ENCODE measurements at places on chromosomes 4 and X.

- no peak for DNase-seq
Observed at GRCh38 chr4:165631912-165632311, 241.1 kb upstream of the TLL1 start.

- no peak for DNase-seq
Observed at GRCh38 chr4:172573899-172574298, 594.7 kb upstream of the GALNT7 start.

- no peak for DNase-seq
Observed at GRCh38 chr4:88585917-88586316, 6.4 kb upstream of the HERC3 start.

- no peak for DNase-seq
Observed at GRCh38 chrX:69320116-69320515, 154.9 kb upstream of the PJA1 start.

DNA sequence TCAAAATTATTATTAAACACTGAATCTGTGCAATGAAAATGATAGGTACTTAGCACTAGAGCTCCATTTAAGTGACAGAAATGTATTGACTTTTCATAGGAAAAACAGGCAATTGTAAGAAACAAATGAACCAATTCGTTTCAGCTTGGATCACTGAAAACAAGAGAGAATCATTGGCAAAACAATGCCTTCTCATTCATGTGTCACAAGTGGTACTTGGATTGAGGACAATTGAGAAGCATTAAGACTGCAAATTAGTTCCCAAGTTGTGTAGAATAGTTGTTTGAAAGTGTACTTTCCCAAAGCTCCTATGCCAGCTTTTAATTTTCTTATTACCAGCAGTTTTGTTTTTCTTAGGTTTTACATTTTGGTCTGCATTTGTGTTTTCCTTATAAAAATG is 20.6 kb downstream of the CNKSR2 start:
- DNase-seq, result no peak

DNA sequence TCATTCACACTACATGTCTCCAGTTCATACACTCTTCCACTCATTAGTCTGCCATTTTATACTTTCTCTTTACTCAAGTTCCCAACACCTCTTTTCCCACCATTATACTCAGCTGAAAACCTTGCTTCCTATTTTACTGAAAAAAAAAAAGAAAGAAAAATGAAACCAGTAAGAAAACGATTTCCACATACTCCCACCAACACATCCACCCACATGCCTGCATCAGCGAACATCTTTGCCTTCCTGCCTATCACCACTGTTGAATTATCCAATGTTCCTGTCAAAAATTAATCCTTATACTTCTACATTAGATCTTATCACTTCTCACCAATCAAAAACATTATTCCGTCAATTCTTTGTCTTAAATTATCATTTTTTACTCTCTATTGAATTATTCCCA is 188.1 kb upstream of the FAM241A start:
- no peak for DNase-seq

GRCh38 chr4:14520171-14520570 is 482.1 kb upstream of the CPEB2 start:
- DNase-seq, result no peak

DNA sequence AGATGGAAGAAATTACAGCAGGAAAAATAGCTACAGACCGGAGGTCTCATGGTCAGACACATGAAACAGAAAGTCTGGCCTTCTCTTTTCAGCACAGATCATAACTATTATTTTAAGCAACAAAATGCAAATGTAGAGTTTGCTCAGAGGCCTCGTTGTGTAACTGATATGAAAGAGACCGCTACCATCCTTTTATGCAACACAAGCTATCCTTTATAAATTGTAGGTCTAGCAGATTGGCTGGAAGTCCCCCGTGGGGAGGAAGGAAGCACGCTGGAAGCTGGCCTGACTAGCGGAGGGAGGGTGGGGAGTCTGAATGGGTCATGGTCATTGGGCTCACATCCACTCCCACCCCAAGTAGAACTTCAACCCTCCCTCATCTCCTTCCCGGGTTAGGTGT is 27.7 kb downstream of the DMP1 start:
- DNase-seq, result peak; percentile 9

DNA sequence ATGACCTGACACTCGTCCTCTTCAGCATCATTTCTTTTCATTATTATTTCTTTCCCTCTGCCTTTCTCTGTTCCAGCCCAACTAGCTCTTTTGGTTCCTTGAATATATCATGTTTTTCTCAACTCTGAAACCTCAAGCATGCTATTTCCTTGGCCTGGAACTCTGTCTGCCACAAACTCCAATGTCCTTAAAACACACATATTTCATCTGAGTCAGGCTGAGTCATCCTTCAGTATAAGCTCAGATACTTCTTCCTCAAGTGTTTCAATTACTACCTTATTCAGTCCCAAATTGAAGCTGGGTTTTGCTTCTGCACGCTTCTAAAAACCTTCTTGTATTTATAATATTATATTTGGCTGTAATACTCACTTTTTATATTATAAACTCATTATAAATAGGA is 424.2 kb downstream of the PDGFC start:
- peak; percentile 51 for DNase-seq

- peak; percentile 69 for DNase-seq
Observed at GRCh38 chr4:174650711-174651355, 128.5 kb upstream of the HPGD start.

DNA sequence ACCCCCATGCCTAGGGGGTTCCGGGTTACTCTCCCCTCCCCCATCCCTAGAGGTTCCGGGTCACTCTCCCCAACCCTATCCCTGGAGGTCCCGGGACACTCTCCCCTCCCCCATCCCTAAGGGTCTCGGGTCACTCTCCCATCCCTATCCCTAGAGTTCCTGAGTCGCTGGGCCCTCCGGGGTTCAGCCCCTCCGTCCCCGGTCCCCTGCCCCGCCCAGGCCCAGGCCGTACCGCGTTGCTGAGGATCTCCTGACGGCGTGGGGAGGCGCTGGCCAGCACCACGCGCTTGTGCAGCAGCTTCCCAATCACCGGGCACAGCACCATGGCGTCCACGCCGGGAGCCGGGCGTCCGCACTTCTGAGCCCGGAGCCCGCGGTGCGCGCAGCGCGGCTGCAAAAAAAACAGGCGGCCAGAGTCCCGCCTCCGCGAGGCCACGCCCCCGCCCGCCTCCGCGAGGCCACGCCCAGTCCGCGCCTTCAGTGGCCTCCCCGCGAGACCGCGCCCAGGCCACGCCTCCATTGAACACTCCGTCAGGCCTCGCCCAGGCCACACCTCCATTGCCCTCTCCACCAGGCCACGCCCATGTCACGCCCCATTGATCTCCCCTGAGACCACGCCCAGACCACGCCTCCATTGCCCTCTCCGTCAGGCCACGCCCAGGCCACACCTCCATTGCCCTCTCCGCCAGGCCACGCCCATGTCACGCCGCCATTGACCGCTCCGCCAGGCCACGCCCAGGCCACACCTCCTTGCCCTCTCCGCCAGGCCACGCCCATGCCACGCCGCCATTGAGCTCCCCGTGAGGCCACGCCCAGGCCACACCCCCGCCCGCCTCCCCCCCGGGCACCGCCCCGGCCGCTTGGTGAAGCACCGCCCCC is at the start of gene ASMTL:
Gene ASMTL, minus strand, starts transcription at position 394 of the 879 bp plus-strand sequence. Its CDS starts 69 bp downstream, at position 325.
- peak; percentile 91 for DNase-seq

DNA sequence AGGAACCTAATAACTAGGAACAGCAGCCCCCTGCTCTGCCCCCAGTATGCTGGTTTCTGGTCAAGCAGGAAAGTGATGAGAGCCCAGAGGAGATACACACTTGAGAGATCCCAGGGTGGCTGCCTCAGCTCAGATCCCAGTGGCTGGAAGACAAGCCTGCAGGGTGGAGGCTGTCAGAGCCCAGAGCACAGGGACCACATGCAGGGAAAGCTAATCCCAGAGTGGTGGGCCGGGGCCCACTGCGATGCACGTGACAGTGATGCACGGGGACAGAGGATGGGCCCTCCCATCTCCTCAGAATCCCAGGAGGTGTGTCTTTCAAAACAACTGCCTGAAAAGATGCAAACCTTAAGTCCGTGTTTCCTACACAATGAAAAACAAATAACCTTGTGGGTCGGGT is 29.1 kb upstream of the CRMP1 start:
- no peak for DNase-seq

- no peak for DNase-seq
Observed at GRCh38 chr4:26197018-26197779, 123.6 kb upstream of the RBPJ start.

DNA sequence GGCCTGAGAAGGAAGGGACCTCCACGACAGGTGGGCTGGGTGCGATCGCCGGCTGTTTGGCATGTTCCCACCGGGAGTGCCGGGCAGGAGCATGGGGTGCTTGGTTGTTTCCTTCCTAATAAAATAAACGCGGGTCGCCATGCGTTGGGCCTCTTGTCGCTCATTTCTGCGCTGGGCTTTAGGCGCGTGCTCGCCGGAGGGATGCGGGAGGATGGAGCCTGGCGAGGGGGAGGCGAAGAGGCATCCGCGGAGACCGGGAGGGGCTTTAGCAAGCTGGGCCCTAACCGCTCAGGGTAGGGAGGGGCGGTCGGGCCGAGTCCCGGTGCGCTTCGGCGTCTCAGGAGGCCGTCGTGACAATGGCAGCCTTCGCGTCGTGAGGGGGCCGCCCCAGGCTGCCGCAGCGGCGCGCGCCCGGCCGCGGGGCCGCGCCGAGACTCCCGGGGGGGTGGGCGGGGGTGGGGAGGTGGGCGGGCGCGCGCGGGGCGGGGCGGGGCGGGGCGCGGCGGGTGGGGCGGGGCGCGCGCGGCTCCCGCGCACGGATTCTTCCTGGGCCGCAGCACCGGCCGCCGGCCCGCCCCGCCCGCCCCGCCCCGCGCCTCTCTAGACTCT is 476 bp upstream of the GDI1 start:
- DNase-seq, result no peak

DNA sequence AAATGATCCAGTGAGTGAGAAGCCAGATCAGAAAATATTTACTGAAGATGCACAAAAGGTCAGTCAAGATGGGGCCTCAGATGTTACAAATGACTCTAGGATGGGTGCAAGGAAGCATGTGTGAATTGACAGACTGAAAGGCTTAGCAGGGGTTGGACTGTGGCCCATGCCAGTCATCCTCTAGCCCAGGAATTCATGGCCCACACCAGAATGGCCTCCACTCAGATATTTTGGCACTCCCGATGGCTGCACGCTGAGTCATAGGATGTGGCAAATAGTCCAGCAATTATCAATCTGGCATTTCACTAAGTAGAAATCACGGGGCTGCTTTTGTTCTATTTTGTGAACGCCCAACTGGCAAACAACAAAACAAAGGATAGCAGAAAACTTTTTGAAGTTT is 406.5 kb downstream of the IQCM start:
- peak; percentile 94 for DNase-seq

DNA sequence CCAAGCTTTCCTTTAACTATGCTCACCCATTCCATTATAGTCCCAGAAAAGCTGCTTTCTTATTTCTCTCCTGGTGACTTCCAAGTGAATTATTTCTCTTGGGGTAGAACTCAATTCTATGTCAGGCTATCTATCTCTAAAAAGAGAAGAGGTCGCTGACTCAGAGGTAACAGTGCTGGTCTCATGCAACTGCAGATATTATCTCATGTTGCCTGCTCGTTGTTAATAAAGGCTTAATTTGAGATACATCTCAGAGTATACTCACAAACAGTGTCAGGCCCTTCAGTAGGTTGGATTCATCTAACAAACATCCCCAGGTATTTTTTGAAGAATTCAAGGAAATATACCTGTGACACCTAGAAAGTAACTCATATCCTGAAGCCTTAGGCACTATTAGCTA is 2.7 kb downstream of the TMEM154 start:
- no peak for DNase-seq

GRCh38 chr4:89277412-89277811 is 30.2 kb downstream of the GPRIN3 start:
- no peak for DNase-seq

GRCh38 chr4:101142259-101142658 is 205.1 kb downstream of the PPP3CA start:
- DNase-seq, result no peak

DNA sequence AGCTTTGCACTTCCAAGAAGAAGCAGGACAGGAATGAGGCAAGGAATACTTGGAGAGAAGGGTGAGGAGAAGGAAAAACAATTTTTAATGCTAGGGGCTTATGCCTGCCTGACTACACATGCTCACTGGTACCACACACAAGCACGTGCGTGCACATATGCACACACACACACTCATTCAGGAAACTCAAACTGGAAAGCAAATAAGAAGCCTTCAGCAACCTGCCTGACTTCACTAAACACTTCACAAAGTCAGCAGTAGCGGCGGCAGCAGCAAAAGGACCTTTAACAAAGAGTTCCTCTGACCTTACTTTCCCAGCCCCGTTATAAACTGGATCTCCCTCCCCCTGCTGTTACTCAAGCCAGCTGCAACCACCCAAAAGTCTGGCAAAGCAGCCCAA is 3.3 kb downstream of the ZDHHC9 start:
- DNase-seq, result no peak

- DNase-seq, result peak; percentile 68
Observed at GRCh38 chr4:96164814-96165351, 325.0 kb downstream of the PDHA2 start.

DNA sequence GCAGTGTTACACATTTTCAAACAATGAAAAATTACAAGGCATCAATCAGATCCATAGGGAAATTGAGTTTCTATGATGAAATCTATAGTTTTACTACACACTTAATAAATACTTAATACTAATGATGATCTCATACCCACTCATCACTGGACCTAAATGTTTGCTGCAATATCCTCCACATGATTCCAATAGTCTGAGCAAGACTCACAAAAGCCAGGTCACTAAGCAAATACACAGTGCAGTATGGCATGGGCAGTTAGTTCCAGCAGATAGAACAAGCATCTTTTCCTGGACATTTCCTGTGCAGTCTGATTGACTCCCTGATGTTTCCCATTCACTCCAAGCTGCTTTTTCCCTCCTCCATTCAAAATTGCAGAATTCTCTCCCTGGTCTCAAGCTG is 109.0 kb upstream of the ATOH1 start:
- no peak for DNase-seq

- DNase-seq, result no peak
Observed at GRCh38 chr4:185255868-185256267, 46.5 kb downstream of the SNX25 start.

GRCh38 chr4:1291996-1292702 is 2.5 kb downstream of the MAEA start:
- DNase-seq, result no peak

GRCh38 chrX:108494406-108495090 is 54.9 kb downstream of the COL4A5 start:
- DNase-seq, result no peak

GRCh38 chr4:122712782-122713181 is 19.7 kb upstream of the BBS12 start:
- no peak for DNase-seq

Measured in foreskin melanocyte (primary cell).